ENCODE measurements at places on chromosomes 5 and 9.

- no peak for DNase-seq
Measured at GRCh38 chr9:9924376-9924775, 688.4 kb downstream of the PTPRD start.

GRCh38 chr9:134738869-134739659 lies 97.5 kb downstream of the COL5A1 start:
- no peak for DNase-seq

- no peak for DNase-seq
Measured at GRCh38 chr9:100099722-100100042, 639 bp downstream of the INVS start.

- DNase-seq = no peak
Measured at GRCh38 chr5:64165500-64166200, at the start of gene RNF180. RNF180 (plus strand) TSS chr5:64165843; CDS start chr5:64200808, 34,965 bp downstream.

GRCh38 chr5:79585116-79585515 lies 27.1 kb upstream of the TENT2 start:
- DNase-seq = no peak

- DNase-seq = no peak
Measured at GRCh38 chr9:14440062-14440461, 126.1 kb upstream of the NFIB start.

- no peak for DNase-seq
Measured at GRCh38 chr5:172664681-172665541, 23.8 kb downstream of the NEURL1B start.

GRCh38 chr5:137345396-137345795 lies 153.7 kb downstream of the SPOCK1 start:
- no peak for DNase-seq

- DNase-seq = no peak
Measured at GRCh38 chr5:55538661-55539060, 3.9 kb upstream of the PLPP1 start.

- DNase-seq = no peak
Measured at GRCh38 chr5:56071470-56071869, 76.7 kb upstream of the IL6ST start.

- no peak for DNase-seq
Measured at GRCh38 chr5:133421394-133421793, 190.9 kb downstream of the FSTL4 start.

DNA sequence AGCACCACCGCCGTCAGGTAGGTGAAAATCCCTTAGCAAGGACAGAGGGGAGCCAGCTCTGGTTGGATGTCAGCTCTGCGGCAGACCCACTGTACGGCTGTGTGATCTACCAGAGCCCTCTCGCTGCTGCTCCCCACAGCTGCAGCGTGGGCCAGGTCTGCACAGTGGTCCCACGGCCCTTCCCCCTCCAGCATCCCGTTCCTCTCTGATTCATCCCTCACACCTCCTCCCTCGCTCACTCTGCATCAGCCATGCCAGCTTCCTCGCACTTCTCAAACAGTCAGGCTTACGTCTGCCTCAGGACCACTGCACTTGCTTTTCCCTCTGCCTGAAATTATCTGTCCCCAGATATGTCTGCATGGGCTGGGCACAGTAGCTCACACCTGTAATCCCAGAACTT lies 26.6 kb upstream of the CFAP157 start:
- no peak for DNase-seq

DNA sequence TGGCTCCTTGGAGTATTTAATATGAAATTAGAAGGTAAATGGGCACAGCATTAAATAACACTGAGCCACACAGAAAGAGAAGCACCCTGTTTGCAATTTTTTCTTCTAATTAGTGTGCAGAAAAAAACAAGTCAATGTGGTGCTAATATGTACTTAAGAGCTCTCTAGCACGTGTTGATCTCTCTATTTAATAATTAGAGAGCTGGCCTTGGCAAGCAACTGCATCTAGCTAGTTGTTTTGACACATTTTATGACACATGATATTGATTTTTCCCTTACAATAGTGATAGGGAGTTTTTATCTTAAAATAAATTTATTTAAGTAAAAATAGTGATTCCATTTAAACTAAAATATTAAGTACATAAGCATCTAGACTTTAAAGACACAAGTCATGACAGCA lies 54.5 kb upstream of the NUDT12 start:
- DNase-seq = no peak

DNA sequence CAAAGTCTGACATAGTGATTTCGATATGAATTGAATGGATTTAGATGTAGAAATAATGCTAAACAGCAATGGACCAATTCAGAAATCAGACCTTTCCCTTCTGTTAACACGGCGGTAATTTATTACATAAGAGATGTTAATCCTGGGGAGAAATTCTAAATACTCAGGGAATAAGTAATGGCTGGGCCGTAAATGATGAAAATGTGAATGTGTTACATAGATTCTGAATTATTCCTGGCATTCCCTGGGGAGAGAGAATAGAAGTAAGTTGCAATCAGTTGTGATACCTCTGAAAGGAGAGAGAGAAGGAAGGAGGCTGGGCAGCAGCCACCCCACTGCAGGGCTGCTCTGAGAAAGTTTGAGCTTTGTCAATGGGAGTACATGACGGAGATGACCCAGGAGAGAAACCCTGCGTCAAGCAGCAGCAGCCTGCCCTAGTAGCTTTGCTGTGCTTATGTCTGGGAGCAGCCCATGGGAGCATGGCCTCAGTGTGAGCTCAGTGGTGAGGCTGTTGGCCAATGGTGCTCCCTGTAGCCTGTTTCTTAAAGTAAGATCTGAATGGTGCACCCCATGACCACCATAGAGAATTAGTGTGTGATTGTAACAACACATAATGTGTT lies 420.1 kb downstream of the MTRR start:
- no peak for DNase-seq

- DNase-seq = no peak
Measured at GRCh38 chr5:133897431-133897830, 71.0 kb downstream of the C5orf15 start.

DNA sequence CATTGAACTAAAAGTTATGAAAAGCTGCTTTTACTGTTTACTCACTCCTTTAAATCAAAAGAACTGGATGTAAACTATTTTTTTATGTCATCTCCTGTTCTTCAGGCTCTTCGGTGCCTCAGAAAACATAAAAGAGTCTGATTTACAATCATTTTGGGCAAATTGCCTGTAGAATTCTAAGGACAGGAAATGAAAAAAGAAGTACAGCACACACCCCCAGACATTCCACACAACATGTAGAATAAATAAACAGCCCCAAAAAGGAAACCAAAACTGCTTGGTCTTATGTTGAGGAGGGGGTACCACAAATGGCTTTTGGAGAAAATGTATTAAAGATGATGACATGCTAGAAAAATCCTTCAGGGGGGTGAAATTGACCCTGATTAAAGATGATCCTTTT lies 57.2 kb downstream of the ITGA1 start:
- DNase-seq = no peak

DNA sequence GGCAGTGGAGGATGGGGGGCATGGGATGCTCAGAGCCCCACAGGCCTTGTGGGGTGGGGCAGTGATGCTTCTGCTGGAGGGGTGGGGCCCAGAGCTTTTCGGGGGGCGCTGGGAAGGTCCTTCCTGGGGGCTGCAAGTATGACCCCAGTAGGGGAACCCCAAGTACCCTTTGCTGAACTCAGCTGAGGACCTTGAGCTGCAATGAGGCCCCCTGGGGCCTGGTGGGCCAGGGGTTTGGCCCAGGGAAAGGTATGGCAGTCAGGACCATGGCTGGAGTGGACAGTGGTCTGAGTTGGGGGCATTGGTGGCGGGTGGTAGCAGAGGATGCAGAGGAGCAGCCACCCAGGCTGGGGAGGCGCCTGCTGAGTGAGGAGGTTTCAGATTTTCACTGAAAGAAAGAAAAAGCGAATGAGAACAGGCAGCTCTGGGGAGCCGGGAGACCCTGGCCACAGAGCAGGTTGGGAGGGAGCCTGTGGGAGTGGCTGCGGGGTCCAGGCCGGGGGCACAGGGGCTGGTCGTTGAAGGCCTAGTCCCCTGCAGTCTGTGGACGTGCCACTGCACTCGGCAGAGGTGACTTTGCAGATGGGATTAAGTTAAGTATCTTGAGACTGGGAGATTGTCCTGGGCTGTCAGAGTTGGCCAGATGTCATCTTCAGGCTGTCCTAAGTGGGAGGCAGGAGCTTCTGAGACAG lies 19.2 kb downstream of the WNK2 start:
- no peak for DNase-seq

GRCh38 chr9:20903212-20903611 lies 128.2 kb downstream of the HACD4 start:
- no peak for DNase-seq

DNA sequence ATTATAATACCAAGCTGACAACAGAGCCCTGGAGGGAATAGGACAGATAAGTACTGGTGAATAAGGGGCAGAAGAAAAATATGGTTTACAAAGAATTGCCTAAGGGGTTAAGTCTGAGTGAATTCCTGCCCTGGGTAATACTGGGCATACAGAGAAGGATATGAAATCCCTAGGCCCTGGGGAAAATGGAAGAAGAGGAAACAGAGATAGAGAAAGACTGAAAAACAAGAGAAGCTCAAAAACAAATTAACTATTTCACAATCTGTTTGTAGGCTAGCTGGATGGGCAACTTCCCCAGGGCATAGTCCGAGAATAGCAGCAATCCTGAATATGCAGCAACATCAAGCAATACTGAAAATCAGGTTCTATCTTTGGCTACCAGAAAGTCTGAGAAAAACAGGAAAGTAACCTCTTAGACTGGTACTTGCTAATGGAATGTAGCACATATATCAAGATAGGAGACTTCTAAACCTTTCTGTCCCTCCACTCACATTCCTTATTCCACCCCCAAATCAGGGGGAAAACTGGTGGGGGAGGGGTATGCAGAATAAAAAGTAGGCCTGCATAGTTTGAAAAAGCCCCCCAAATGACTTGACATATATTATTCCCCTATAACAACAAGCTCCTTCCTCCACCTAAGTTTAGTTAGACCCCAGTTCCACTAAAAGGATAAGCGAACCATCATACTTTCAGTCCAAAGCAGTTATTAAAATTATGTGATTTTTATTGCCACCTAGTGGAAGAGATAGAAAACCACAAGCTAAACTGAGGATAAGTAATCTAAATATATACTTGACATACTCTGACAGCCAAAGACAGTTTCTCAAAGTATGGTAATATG lies 20.6 kb downstream of the SLC38A9 start:
- no peak for DNase-seq

- no peak for DNase-seq
Measured at GRCh38 chr5:171661143-171661542, 124.5 kb upstream of the SMIM23 start.

DNA sequence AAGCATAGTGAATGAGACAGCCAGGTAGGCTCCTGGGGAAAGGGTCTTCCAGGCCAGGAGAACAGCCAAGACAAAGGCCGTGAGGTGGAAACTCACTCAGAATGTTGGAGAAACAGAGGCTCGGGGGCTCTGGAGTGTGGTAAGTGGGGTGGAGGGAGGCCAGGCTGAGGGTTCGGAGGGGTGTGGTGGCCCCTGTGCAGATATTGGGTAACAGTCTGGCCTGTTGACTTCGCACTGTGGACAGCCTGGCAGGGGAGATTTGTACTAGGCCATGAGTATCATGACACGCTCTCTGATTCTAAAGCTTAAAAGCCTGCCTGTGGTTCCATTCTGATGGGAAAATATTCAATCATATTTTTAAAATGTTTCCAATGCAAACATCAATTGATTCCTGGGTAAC lies 239.3 kb downstream of the GADD45G start:
- no peak for DNase-seq

- DNase-seq = no peak
Measured at GRCh38 chr5:112228667-112229066, 190.4 kb downstream of the EPB41L4A start.

DNA sequence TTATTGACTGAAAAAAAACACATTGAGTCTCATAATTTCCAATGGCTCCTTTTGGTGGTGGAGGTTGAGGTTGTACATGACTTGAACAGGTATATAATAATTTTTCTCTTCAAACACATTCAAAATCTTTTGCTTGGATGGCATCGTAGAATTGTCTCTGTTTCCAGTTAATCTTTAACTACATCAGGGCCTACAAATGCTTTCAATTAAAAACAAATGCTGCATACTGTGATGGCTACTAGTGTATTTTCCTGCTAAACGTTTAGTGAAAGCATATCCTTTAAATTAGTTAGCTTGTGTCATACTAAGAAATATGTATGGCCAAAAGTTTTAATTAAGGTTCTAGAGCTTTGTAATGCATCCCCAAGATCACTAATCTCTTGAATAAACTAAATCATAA lies 313.8 kb downstream of the SLF1 start:
- DNase-seq = no peak

DNA sequence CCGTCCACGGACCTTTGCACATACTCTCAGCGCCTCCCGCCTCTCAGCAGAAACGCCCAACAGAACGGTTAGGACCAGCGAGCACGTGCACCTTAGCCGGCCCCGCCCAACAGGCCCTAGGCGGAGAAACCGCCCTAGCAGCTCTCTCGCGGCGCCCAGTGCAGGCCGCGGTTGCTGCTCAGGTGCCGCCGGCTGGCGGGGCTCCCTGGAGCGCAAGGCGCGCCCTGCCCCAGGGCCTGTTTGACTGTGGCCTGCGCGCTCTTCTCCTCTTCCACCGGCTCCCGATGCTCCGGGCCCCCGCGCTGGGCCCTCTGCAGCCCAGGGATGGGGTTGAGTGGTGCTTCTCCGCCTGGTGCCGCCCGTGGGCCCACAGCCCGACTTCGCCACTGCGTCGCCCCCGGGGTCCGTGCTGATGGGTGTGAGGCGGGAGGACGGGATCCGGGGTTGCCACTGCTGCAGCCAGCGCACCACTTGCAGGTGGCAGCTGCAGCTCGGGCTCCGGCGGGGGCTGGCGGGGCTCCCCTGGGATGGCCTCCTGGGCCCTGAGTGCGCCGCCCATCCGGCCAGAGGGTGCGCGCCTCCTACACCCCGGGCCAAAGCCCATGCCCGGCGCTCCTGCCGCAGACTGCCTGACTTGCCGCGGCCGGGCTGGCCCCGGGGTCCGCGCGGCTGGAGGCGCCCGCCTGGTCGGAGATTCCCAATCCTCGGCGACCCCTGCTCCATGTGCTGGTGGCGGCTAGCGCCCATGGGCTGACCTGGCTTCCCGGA lies 1889.4 kb upstream of the CDH9 start:
- DNase-seq = no peak

GRCh38 chr5:39497322-39497721 lies 72.5 kb upstream of the DAB2 start:
- no peak for DNase-seq

DNA sequence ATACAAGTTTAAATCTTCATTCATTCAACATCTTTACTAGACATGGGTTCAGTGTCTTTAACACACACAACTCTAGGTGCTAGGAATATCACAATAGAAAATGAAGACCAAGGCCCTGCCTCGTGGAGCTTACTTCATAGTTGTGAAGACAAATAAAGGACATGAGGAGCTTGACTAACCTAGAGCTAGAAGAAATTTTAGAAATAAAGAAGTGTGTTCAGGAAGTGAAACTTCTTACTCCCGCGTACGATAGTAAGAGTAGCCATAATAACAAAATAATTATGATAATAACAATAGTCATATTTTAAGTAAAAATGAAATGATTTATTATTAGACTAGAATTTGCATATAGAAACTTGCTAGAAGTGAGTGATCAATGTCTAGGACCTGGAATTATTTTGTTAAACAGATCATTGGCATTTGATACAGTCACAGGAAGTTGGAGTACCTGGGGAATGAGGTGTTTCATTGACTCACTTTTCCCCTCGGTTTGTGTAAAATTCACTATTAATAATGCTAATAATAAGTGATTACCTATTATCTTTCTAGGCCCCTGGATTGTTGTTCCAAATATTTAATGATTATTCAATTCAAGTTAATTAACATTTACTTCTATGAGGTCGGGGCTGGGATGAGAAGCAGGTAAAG lies 331.3 kb downstream of the NSG2 start:
- no peak for DNase-seq

GRCh38 chr5:152551061-152551460 lies 146.0 kb upstream of the NMUR2 start:
- DNase-seq = no peak

All from stimulated activated CD8-positive, alpha-beta memory T cell treated with anti-CD3 and anti-CD28 coated beads, Interleukin-2, amount 100 ng/mL, for 1 hour (primary cell).